Cardiac septum (tissue), 1 donor: ENCODE measurements at places on chromosomes 13 and 19. TPM values are rescaled to one million over a fixed set of nuclear protein-coding genes. Genes with fewer than 3 reads are reported as not detected.

DNA sequence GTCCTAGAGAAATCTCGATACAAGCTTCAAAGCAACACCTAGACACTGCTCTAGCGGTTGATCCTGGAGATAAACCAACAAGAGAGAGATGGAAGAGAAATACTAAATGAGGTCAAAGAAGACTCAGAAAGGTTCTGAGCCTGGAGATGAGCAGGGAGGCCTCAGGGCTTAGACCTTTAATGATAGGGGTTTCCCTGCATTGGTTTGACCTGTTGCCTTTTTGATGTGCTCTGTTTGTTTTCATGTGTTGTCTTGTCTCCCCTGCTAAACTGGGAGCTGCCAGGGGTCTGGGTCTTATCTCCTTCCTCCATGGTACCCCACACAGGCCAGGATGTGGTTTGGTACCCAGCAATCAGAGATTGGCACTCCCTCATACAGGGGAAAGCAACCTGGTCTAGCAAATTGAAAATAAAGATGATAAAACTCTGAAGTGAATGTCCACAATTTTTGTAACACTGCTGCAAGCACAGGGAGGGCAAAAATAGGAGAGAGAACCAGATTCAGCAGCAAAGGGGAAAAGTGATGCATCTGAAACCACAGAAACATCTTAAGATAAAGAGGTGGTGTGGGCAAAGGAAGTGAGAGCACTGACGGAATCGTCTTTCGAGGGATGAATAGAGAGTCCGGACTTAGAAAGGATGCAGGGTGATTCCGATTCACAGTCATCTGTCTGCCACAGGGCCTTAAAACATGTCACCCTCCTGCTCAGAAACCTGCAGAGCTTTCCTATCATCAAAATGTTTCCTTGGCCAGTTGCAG lies 3.5 kb downstream of the FFAR2 start:
- no peak for DNase-seq

The KLF12 gene
- 17.1 TPM for total RNA-seq

GRCh38 chr19:15113245-15114152 lies 6.3 kb downstream of the SYDE1 start:
- DNase-seq, result no peak

DNA sequence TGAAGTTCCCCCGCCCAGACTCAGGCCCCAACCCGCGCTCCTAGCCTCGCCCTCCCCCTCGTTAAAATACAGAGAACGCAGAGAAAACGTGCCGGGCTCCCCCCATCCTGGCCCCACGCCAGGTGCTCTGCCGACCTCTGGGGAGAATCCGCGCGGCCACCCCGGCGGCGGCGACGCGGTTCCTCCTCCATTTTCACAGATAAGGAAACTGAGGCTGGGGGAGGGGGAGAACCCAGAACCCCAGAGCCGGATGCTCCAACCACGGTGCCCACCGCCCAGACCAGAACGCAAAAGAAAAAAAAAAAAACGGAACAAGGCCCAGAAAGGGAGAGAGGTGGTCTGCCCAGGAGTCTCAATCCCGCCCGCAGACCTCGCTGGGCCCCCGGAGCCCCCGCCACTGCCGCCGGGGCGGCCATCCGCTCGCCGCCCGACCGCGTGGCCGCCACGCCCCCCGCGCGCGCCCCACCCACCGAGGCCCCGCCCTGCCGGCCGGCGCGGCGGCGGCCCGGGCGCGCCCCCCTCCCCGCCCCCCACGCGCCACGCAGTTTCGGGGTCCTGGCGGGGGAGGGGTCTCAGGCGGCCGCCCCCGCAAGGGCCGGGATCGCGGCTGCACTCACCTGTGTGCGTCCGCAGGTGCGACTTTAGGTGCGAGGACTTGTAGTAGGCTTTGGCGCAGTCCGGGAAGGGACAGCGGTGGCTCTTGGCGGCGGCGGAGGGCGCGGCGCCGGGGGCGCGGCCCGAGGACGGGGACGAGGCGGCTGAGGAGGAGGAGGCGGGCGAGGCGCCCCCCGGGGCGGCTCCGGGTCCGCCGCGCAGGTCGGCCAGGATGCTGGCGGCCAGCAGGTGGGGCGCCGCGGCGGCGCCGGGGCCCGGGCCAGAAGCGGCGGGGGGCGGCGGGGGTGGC lies 703 bp downstream of the KLF16 start:
- no peak for DNase-seq

The ODAD3 gene
- 0.43 TPM for total RNA-seq

DNA sequence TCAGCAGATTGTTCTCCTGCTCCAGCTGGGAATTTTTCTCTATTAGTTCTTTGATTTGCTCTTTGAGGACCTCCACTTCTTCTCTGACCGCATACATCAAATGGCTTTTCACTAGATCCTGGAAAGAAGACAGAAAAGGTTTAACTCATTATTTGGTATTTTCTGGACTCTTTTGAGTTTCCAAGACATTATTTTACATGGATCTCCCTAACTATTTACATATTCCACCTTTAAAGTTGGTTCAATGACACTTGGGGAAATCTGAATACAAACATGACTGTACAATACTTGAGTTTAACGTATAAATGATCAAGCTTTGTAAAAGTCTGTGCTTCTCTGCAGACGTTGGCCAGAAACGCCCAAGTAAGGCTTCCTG lies 61.1 kb downstream of the SERP2 start:
- DNase-seq, result no peak

The GJB2 gene
- total RNA-seq, result 0.46 TPM

DNA sequence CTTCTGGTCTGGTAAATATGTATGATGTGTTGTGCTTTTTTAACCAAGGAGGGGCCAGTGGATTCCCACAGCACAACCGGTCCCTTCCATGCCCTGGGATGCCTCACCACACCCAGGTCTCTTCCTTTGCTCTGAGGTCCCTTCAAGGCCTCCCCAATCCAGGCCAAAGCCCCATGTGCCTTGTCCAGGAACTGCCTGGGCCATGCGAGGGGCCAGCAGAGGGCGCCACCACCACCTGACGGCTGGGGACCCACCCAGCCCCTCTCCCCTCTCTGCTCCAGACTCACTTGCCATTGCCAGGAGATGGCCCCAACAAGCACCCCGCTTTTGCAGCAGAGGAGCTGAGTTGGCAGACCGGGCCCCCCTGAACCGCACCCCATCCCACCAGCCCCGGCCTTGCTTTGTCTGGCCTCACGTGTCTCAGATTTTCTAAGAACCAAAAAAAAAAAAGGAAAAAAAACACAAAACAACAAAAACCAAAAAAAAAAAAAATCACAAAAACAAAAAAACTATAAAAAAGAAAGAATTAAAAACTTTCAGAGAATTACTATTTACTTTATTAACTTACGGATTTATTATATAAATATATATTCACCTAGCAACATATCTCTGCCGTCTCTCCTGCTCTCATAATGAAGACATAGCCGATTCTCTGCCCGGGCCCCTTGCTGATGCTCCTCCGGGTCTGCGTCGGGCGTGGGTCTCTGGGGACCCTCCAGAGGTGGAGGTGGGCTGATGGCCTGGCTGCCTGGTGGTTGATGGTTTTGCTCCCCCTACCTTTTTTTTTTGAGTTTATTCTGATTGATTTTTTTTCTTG lies 14.4 kb downstream of the CAPN12 start:
- no peak for DNase-seq

The COX7A1 gene
- total RNA-seq, result 1,917 TPM

DNA sequence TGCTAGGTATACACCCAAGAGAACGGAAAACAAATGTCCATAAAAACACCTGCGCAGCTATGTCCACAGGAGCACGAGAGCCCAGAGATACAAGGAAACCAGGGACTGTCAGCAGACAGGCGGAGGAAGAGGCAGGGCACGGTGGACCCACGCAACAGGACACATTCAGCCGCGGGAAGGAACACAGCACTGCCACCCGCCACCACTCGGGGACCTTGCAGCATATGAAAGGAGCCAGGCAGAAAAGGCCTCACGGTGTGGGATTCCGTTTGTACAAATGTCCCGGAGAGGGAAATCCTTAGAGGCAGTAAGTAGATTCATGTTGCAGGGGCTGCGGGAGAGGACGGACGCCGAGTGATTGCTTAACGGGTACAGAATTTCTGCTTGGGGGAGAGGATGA lies 7.8 kb downstream of the HSPBP1 start:
- no peak for DNase-seq

The GTPBP3 gene
- total RNA-seq, result 9.8 TPM
